ENCODE measurements at places on chromosomes 2 and 18. TPM values are rescaled to one million over a fixed set of nuclear protein-coding genes. Genes with fewer than 3 reads are reported as not detected.

- no peak for DNase-seq
Measured at GRCh38 chr2:239866350-239866749, 158.8 kb downstream of the NDUFA10 start.

DNA sequence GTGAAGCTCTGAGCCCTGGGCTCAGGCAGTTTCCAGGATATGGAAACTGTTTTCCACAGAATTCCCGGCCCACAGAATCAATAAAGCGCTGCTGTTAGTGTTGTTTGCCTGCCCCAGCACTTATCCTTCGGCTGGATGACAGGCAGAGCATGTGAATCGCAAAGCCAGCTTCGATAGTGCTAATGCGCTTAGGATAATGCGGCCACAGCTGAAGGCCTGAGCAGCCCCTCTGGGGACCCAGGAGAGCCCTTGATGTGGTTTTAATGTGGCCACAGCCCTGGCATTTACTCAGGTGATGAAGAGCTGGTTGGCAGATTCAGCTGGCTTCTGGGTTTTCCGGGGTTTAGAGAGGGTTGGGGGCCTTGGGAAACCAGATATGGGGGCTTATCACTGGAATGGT, 23.7 kb downstream of the PCARE start:
- DNase-seq = no peak

IER3IP1 gene
- polyA plus RNA-seq = 9.3 TPM

WDR35 gene
- polyA plus RNA-seq = 5.4 TPM

All from keratinocyte (primary cell).